ENCODE measurements at places on chromosomes 1 and 21.

DNA sequence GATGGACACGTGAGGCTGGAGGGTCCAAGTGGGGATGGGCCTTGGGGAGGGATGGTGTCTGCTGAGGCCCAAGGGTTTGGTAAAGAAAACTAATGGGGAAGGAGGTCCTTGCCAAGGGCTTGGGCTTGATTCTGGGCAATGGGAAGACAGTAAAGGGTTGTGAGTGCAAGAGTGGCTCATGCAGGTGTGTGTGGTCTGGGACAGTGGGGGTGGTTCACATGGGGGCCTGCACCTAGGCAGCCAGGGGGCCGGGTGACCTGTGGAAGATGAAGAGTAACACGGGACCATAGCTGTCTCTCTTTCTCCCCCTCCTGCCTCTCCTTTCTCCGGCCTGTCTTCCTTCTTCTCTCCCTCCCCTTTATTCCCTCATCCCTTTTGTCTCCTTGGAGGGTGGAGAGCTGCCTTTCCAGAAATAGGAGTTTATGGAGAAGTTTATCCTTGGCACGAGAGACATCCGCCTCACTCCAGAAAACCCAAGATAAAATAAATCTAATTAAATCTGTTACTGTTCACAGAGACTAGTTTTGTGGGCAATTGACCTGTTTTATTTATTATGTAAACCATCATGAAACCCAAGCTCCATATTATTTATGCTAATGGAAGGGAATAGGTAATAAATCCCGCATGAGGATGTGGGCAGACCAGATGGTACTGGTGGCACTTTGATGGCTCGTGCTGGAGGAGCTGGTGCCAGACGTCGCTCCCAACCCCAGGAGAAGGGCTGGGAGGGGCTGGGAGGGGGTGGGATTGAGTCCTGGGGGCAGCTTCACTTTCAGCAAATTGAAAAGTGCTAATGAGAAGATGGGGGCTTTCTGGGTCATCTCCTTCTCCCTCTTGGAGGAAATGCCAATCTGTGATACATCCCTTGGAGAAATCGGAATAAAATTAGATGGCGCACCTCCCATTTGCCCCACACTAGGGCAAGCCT is 272.9 kb upstream of the CSF3R start:
- no peak for DNase-seq

GRCh38 chr1:55478742-55479141 is 263.6 kb upstream of the USP24 start:
- peak; percentile 69 for DNase-seq

DNA sequence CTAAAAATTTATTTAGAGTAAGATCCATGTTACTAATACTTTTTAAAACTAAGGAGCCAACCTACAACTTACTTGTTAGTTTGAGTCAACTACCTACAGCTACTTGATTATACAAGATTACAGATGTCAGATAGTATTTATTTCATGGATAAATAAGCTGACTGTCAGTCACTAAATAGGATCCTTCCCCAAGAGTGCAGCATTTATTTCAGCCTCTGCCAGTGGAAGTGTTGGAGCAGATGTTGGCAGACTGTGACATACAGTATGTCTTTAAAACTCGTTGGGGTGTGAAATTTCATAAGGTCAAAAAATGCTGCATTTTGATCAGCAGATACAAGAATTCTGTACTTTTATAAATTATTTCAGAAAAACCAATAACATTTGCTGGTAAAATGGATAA is 156.2 kb downstream of the AKT3 start:
- DNase-seq = no peak

- no peak for DNase-seq
Measured at GRCh38 chr1:228178737-228179684, 13.4 kb downstream of the IBA57 start.

DNA sequence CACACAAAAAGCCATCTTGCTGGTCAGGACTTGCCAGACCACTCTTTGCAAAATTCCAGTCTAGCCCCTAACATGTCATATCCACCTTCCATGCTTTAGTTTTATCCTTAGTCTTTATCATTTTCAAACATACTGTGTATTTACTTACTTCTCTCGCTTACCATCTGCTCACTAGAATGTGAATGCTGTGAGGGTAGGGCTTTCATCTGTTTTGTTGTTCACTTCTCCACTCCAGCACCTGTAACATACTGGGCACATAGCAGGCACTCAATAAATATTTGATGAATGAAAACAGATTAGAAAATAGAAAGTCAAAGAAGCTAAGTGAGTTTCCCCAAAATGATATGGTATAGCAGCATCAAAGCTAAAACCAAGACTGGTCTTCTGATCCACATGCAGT is 79.9 kb downstream of the OLFML2B start:
- DNase-seq = no peak

- no peak for DNase-seq
Measured at GRCh38 chr21:37224861-37225839, 42.0 kb downstream of the VPS26C start.

- no peak for DNase-seq
Measured at GRCh38 chr1:236558846-236559245, 35.1 kb downstream of the LGALS8 start.

DNA sequence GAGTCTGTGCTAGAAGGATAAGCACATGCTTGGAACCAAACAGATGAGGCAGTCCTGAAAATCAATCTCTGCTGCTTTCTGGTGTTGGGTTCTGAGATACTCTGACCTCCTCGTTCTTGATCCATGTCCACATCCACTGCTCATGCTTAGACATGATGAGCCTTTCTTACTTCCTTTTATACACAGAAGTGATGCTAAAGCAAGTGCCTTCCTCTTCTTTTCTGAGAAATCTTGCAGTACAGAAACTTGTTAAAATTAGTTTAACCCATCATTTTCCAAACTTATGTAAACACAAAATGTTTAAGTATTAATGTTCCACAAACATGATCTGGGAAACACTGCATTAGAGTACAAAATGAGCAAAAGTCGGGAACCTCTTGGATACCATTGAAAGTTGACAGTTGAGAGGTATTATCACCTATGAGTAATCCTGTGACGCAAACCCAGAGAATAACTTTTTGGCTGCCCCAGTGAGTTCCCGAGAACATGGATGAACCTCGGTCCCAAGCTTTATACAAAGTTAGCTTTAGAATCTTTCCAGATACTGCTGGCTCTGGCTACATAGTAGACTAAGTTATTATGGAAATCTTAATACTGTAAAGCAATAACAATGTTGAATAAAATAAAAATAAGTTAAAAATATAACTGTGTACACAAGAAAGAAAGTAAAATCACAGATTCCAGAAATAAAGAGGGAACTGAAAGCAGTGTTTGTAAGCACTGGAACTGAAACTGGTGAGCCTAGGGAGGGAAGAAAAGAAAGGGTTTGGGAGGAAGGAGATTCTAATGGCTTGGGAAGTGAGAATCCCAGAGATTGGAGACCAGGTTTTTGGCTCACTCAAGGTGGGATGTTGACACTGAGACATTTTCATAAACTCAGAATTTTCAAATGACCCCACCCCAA is 429.3 kb upstream of the RUNX1 start:
- DNase-seq = no peak

DNA sequence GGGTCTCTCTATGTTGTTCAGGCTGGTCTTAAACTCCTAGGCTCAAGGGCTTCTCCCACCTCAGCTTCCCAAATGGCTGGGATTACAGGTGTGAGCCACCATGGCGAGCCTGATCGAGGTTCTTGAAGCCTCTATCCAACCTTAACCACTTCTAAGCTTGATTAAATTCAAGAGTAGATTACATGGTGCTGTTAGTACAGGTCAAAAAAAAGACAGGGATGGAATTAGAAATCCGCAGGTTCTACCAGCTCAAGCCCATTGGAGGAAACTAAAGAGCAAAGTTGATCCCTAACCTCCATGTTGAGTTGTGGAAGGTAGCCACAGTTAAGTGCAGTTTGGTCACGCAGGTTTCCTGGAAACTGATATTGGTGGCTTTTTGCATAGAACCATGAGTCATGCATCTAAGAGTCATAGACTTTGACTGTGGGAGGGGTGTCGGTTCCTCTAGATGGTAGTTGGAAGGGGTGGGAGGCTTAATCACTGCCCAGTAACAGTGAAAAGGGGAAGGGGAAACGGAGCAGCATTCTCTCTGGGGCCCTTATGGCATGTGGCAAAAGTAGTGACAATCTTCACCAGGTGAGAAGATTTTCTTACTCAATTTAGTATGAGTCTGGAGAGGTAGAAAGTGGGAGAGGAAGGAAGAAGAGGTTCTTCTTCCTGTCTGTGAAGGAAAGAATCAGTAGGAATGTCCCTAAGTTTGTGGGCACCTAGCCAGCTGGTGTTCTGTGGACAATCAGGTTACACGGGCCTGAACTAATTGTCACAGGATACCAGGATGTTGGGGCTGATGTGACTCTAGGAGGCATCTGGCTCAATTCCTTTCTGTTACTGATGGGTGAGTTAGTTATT is 7.0 kb downstream of the CD53 start:
- no peak for DNase-seq

- DNase-seq = no peak
Measured at GRCh38 chr21:28487455-28488070, 505.1 kb downstream of the LTN1 start.

DNA sequence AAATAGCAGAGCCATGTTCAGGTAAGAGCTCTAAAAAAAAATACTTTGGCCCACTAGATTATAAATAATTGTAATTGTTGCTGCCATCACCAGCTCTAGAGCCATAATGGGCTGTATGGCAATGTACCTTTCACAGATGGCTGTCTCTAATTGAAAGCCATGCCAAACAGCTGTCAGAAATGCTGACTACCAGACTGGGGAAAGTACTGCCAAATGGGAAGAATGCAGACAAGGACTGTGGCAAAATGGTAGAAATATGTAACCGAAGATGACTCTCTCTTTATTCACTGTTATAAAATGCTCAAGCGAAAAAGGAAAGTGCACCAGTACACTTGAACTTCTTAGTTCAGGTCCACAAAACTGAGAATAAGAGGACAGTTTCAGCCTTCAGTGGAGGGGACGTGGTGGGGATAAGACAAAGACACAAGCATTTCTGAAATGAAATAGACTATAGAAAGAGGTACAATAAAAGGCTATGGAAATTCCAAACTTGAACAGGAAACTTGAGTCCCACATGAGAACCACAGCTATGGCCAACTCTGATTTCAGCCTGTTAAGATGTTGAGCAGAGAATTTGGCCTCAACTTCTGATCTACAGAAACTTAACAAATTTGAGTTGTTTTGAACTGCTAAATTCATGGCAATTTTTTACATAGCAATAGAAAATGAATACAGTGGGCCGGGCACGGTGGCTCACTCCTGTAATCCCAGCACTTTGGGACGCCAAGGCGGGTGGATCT is 46.5 kb upstream of the LPGAT1 start:
- no peak for DNase-seq

DNA sequence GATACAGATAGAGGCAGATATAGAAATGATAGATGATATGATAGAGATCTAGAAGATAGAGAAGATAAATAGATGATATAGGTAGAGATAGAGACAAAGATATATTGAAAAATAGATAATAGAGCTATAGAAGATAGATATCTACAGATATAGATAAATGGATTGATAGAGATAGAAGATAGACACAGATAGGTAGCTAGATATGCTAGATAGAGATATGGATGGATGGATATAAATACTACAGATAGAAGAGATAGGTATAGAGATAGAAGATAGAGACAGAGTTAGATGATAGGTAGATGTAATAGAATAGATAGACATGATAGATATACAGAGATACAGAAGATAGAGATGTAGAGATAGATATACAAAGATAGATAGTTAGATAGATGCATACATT is 21.4 kb downstream of the TRIM11 start:
- no peak for DNase-seq

DNA sequence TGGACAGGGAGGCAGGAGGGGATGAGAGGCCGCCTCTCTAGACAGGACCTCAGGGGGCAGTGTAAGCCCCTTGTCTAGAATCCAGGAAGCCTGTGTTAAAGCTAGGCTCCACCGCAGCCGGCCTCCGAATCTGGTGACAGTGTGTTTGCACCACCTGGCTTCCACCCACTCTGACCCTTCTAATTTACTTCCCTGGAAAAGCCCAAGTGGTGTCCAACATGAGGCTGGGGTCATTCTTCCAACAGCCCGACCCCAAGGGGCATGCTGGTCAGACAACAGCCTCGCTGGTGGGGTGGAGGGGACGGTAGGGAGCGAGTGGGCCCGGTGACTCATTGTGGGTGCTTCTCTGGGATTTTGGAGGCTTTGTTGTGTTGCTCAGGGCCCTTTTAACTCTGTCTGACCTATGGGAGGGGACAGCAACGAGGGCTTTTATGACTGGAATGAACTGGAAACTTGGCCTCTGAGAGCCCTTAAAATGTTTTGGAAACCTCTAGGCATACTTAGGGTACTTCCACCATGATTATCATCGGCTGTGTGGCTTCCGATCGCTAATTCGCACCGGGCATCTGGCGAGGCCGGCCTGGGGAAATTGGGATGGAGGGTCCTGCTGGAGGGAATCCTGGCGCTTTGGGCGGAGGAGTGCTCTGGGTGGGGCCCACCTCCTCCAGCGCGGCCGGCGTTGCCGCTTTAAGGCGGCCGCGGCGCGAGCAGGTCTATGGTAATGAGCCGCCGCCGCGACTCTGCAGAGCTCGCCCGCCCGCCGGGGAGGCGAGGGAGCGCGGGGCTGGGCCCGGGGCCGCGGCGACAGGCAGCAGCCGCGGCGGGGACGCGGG is at the start of gene CELSR2:
TSS of gene CELSR2 (plus strand) at position 743 of the 833 bp plus-strand sequence. CDS start 541 bp downstream, outside the sequence.
- peak; percentile 39 for DNase-seq

DNA sequence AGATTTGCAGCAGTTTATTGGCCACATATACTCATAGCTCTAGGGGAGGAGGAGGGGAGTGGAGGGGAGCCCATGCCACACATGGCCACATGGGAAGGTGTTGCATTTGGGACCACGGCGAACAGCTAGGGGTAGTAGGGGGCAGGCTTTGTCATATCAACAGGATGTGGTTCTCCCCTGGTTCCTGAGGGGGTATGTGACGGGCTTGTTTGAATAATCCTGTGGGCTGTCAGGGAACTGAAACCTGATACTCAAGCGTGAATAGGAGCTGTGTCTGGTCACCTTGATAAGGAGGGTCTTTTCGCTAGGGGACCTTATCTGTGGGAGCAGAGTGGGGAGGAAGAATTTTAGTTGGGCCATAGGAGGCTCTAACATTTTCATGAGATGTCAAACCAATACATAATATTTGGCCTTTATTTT is 264.7 kb downstream of the CTH start:
- no peak for DNase-seq

- no peak for DNase-seq
Measured at GRCh38 chr1:15937146-15937545, 38.8 kb downstream of the ZBTB17 start.

- no peak for DNase-seq
Measured at GRCh38 chr1:42221952-42222606, 57.5 kb upstream of the GUCA2A start.

DNA sequence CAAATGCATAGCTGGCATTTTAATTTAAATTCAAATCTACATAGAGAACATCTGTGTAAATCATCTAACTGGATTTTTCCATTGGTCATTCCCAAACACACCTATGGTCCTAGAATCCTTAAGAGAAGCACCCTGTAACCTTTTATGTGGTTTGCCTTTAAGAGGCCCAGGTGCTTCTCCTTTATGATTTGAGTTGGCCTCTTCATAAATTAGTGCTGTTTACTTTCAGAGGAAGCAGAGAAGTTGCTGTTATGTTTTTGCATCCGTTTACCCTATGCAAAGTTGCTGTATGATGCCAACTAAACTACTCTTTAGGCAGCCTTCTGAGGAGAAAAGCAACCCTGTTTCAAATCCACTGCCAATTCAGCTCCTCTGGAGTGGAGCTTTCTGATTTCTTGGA is 193.8 kb downstream of the HS2ST1 start:
- peak; percentile 94 for DNase-seq

GRCh38 chr1:93346421-93346993 is 800 bp downstream of the DR1 start:
- peak; percentile 38 for DNase-seq
